Stimulated activated CD4-positive, alpha-beta T cell treated with anti-CD3 and anti-CD28 coated beads, Interleukin-1b, Interleukin-23, amount 100 ng/mL, for 1 hour (primary cell): ENCODE measurements at places on chromosomes 7 and 10.

- DNase-seq = no peak
These were observed 141.6 kb upstream of the AKR1E2 start for GRCh38 chr10:4684434-4684833.

- DNase-seq = no peak
These were observed 25.5 kb downstream of the LDB3 start for GRCh38 chr10:86693721-86694369.

- no peak for DNase-seq
These were observed 281.9 kb downstream of the CAMK1D start for GRCh38 chr10:12631216-12631615.

- no peak for DNase-seq
These were observed 217.1 kb downstream of the GFRA1 start for GRCh38 chr10:116055917-116056252.

DNA sequence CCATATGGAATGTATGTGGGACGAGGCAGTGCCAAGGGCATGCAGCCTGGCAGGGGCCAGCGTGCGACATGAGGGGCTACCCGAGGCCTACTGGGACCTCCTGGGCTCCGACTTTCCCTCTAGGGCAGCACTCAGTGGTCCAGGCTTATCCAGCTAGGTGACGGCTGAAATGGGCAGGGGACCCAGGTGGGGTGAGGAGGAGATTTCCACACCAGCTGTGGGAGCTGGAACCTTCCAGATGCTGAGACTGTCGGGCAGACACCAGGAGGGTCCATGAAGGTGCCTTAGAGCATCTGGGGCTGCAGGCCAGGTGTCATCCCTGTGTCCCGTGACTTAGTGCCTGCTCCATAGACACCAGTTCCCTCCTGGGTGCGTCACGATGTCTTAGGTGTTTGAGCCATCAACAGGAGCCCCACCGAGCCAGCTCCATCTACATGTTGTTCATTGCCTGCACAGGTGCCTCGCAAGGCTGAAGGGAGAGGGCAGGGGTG, 13.4 kb downstream of the ZNF316 start:
- no peak for DNase-seq

GRCh38 chr10:112532956-112533355, 85.9 kb downstream of the VTI1A start:
- DNase-seq = no peak

GRCh38 chr7:138975343-138976104, 5.7 kb downstream of the KIAA1549 start:
- no peak for DNase-seq

- no peak for DNase-seq
These were observed 69.5 kb downstream of the NPSR1 start for GRCh38 chr7:34727464-34727995.

DNA sequence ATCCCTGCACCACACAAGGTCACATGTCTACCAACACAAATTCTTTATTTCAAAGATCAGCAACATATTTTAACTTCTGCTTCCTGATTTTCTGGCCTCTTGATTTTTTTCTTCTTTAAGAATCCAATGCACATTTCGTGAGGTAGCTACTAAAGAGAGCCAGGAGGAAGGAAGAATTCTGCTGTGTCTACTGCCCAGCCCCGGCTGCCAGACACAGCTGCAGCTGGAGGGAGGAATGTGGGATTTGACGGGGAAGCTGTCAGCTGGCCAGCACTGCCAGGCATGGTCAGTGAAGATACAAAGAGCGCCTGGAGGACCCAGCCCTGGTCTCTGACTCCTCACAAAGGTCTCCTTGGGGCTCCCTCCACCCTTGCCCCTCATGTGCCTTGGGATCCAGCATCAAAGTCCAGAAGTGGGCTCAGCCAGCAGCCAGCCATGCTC, 6.9 kb upstream of the AOC1 start:
- no peak for DNase-seq

DNA sequence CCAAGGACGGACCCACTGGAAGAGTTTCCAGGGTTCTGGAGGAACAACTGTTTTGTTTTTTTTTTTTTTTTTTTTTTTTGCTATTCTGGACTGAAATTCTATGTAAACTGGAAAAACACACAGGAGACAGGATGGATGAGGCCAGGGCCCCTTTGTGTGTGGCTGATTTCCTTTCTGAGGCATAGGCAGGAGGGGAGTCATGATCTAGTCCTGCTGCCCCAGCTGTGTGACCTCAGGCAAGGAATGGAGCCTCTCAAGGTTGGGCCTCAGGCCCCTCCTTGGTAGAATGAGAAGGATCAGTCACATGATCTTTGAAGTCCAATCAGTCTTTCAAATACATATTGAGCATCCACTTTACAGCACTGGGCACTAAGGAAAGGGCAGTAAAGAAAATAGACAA, 87.6 kb downstream of the SH3PXD2A start:
- DNase-seq = no peak

GRCh38 chr7:113873554-113874151, 45.2 kb downstream of the PPP1R3A start:
- no peak for DNase-seq

GRCh38 chr7:131816391-131817007, 260.1 kb upstream of the PODXL start:
- no peak for DNase-seq

DNA sequence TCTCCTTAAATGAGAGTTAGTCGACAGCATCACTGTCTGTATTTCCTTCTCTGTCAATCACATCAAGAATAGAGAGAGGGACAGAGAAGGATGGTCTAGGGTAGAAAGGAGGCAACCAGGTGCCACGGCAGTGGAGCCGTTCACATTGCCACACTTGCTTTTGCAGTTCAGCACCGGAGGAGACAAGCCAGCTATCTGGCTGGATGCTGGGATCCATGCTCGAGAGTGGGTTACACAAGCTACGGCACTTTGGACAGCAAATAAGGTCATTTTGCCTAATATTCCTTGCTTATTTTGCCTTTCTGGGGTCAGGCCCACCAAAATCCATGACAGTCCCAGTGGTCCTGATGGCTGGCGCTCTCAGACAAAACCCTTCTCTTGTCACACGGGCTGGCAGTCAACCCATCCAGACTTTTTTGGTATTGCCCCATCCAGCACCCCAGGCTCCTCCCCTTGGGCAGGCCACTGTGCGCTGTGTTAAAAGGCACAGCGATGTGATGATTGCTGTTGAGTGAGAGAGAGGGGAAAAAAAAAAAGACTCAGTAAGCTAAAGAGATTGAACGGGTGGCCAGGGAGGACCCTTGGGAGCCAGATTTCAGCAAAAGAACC, 8.4 kb downstream of the CPA2 start:
- DNase-seq = no peak

- no peak for DNase-seq
These were observed 89.0 kb upstream of the STEAP4 start for GRCh38 chr7:88395715-88396114.

- no peak for DNase-seq
These were observed 76.0 kb upstream of the ARMC3 start for GRCh38 chr10:22851865-22852239.

GRCh38 chr7:32865448-32866030, 26.0 kb downstream of the KBTBD2 start:
- DNase-seq = no peak

DNA sequence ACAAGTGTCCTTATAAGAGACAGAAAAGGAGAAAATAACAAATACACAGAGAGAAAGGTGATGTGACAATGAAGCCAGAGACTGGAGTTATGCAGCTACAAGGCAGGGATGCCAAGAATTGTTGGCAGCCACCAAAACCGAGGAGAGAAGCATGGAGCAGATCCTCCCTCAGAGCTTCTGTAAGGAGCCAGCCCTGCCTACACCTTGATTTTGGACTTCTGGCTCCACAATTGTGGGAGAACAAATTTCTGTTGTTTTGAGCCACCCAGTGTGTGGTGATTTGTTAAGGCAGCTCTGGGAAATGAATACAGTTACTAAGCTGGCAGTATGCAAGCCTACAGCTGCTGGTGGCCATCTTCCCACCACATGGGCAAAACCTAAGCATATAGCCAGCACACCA, 163.6 kb downstream of the GRM8 start:
- DNase-seq = no peak

GRCh38 chr7:127897704-127898454, 133.4 kb downstream of the LRRC4 start:
- DNase-seq = no peak

- no peak for DNase-seq
These were observed 290.0 kb upstream of the TEX47 start for GRCh38 chr7:89085580-89085979.

GRCh38 chr7:1210979-1211608, 21.6 kb upstream of the UNCX start:
- DNase-seq = no peak

DNA sequence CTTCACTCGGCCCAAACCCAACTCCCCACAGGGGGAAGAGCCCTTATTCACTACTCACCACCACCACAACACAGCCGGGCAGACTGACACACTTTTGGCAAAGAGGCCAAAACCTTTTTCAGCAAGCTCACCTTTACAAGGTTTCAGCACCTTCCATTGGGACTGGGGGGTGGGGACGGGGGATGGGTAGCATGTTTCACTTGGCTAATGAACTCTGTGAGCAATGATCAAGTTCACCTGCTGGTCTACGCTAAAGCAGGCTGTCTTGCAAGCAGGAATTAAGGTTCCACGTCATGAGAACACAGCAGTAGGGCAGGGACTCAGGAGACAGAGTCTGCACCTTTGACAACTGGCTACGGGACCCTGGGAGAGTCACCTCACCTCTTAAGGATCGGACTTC, 7.0 kb downstream of the FAM53B start:
- DNase-seq = no peak

DNA sequence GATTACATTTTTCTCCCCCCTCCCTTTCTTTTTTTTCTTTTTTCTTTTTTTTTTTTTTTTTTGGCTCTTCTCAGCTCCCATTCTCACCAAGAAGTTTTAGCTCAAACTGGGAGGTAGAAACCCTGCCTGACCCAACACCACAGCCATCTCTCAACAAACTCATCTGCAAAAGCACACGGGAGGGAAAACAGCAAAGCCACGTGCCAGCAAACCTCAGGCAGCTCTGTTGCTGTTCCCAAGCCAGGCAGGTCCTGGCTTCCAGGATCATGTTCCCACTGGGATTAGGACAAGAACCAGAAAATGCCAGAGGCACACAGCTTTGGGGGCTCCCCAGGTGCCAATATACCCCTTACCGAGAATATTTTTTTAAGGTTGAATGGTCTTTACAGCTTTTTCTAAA, 56.7 kb downstream of the ITIH5 start:
- no peak for DNase-seq

- no peak for DNase-seq
These were observed 759.0 kb upstream of the GALNT17 start for GRCh38 chr7:70372768-70373515.

DNA sequence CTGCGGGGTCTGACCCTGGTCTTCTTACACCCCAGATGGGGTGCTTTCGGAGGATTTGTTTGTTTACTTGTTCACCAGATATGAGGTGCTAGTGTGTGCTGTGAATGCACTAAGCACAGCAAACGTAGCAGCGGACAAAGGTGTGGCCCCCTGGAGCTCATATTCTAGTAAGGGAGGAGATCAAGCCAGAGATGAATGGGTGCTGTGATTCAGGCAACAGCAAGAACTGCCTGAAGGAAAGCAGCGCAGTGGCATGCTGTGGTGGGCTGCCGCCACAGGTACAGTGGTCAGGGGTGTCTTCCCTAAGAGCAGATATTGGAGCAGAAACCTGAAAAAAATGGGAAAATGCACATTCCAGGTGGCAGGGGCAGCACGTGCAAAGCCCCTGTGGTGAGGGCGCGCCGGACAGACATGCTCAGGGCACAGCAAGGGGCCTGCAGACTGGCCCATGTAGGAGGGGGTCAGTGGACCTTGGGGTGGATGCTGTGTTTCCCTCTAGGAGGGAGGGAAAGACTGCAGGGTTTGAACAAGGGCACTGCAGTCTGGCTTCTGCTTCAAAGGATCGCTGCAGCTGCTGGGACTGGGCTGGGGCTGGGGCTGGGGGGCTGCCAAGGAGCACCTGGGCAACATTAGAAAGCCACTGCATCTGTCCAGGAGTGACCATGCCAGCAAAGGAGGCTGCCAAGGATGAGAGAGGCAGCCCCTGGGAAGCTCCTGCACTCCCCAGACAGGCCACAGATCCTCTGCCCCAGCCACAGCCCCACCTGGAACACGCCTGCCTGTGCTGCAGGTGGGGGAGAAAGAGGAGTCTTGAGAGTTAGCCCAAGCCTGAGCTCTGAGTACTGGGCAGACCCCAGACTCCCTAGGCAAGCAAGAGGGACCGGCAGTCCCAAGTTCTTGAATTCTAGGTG, 927 bp upstream of the DEPP1 start:
- DNase-seq = no peak

GRCh38 chr7:26398427-26398755, 106.7 kb downstream of the SNX10 start:
- DNase-seq = no peak

DNA sequence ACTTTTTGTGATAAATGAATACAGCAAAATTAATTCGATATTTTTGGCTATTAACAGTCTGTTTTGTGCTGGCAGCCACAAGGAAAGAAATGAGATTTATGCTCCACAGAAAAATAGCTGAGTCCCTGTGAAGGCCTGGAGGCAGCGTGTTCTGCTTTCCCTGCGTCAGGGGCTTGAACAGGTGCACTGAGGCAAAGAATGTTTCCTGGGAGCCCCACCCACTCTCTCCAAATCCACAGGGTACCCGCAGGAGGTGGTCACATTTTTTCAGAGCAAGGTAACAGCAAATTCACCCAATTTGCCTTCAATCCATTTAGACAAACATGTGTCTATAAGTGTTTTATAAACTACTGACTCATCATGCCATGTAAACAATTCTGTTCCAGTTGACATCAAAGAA, 308.1 kb downstream of the TCERG1L start:
- DNase-seq = no peak

DNA sequence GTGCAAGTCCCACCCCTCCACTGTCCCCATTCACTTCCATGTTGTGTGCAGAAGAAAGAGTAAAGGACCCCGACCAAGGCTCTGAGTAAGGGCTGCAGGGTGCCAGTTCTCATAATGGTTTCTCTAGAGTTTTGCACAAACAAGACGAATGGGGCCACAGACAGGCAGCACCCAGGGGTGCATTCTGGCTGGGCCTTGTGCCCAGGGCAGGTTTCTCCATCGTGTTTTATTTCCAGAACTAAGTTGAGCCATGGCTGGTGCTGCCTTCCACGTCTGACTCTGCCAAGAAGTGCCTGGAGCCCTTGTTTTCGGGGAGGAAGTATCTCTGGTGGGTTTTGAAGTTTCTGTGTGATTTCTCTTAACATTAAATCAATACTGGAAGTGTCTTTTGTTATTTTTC, 95.0 kb upstream of the SDK1 start:
- DNase-seq = no peak

- DNase-seq = no peak
These were observed 46.6 kb upstream of the COL1A2 start for GRCh38 chr7:94348142-94348541.
